Neural crest cell (in vitro differentiated cells): ENCODE measurements at places on chromosomes 5 and 9.

DNA sequence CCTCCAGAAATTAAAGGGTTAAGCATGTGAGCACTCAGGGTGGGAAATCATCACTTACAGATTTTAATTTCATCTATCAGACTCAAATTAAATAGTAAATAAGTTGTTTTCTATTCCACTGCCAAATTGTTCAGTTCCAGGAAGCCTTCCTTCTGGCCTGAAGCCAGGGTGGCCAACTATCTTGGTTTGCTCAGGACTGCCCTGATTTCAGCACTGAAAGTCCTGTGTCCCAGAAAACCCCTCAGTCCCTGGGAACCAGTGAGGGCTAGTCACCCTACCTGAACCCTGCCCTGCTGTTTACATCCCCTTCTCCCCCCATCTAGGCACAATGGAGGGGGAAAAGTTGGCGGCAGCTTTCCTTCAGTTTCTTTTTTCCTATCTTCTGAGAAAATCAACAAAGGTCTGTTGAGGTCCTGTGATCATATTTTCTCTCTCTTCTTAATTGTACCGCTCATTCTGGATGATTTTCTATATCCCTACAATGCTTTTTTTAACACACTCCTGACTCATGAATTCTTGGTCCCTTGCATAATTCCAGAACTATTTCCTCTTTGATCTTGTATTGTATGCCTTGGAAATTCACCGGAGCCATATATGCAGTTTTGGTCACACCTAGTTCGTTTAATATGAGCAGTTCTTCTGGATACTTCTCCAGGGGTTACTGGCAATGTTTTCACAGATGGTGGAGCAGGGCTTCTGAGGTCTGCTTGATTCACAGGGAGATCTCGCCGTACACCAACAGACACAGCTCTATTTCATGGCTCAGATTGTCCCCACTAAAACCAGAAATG is 103.8 kb downstream of the MAP1B start:
- DNase-seq = no peak

GRCh38 chr5:126133424-126133823 is 289.8 kb upstream of the GRAMD2B start:
- DNase-seq = no peak

DNA sequence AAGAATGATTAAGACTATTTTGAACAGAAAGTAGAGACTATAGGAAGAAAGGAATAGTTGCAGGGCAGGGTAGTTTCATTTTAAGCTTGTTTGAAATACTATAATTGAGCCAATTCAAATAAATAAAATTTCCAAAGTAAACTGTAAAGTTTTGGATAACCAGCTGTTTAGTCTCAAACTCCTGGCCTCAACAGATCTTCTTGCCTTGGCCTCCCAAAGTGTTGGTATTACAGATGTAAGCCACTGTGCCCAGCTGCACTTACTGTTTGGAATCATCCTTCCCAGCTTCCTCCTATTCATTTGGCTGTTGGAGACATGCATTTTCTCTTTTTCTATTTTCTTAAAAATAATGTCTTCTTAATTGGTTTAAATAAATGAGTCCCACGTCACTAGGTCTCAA is 231.0 kb downstream of the NNT start:
- DNase-seq = no peak

- no peak for DNase-seq
Observed at GRCh38 chr5:160837749-160838593, 14.0 kb downstream of the ATP10B start.

GRCh38 chr9:117145811-117146490 is 268.9 kb downstream of the ASTN2 start:
- DNase-seq = no peak

GRCh38 chr5:6408627-6409446 is 30.5 kb upstream of the MED10 start:
- DNase-seq = no peak

DNA sequence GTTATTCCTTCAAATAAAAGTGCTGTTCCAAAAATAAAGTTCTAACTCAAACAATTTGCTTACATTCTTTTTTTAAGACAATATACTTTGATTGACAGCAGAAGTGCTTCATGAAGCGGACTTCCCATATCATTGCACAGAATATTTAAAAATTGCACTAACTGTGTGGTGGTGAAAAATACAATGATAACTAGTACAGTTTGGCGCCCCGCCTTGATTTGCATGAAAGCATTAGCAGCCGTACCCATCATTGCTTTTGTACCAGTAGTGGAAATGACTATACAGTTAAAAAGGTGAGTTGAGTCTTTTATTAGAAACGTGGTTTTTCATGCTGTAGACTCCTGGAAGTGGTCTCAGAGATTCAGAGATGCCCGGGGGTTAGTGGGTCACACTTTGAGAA is 69.5 kb upstream of the MAP3K1 start:
- no peak for DNase-seq

- DNase-seq = no peak
Observed at GRCh38 chr5:170522211-170523141, 18.7 kb downstream of the KCNIP1 start.

DNA sequence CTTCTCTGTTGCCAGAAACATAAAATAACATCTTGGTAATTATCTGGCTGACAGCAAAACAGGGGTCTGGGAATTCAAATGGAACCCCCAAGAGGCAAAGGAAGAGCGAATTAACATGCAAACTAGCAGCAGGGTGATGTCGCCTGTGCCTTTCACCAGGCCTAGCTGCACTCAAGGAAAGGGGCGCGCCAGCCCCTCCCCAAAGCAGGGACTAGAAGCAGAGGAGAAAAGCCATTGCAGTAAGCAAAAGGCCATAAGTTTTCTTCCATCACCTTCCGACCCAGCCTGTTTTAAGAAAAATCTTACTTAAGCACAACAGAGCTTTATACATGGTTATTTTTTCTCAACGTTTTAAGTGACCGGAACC is 539 bp downstream of the POC5 start:
- peak; percentile 6 for DNase-seq

DNA sequence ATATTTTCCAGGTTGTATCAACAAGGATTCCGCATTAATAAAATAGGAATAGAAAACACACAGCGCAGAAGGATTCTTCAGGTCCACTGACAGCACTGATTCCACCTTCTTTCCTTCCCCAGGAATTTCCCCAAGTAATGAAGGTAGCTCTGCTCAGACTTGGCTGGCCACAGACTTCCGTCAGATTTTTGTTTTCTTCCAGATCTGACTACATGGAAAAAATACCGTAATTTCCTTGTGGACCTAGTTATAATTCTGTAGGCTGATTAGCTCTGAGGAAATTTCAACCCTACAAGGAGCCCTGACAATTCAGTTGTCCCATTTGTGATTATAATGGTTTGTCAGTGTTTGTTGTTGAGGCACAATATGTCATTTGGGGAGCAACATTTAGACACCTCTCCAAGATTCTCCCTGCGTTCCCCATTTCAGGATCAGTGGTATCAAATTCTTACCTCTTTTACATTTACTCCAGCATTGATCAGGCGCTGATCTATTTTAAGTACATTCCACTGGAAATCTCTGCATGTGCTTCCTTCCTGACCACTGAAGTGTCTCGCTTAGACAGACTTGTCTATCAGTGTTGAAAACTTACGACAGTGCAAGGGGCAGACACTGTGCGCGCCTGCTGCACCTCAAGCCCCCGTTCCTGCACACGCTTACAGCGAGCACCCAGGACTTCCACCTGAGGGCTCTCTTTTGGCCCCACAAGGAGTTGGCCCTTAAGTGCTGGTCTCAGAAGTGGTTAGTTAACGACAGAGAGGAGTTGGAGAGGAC is 94.8 kb downstream of the LHFPL2 start:
- DNase-seq = no peak

- DNase-seq = no peak
Observed at GRCh38 chr5:56095579-56096102, 100.9 kb upstream of the IL6ST start.

- DNase-seq = no peak
Observed at GRCh38 chr5:163604013-163604412, 98.6 kb downstream of the MAT2B start.

DNA sequence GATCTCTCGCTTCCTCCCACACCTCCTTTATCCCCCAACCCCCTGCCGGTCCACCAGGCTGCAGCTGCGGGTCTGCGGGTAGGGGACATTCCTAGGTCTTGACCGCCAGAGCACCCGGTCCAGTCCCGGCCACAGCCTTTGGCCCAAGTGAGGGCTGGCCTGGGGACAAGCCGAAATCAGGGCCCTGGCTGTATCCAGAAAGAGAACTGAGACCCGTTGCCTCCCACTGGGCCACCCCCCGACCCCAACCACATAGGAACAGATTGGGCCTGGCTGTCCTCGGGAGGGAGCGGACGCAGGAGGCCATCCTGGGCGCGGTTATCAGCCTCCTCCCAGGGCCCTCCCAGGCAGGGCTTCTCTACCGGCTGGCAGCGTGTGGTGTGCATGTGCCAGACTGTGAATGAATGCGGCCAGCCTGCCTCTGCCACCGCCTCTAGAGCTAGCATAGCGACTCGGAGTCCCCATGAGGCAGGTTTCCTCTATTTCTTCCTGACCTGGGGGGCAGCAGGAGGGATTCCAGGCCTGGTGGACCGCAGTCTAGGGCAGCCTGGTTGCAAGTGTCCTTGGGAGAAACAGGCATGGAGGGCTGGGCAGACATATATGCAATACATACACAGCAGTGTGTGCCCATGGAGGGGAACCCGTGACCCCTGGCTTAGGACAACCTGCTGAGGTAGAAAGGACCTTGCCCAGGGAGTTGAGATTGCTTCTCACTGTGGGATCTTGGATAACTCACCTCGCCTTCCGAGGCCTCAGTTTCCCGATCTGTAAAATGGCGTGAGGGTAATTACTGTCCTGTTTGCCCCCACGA is 1.2 kb downstream of the N4BP3 start:
- no peak for DNase-seq

- no peak for DNase-seq
Observed at GRCh38 chr5:110903966-110904365, 165.2 kb downstream of the SLC25A46 start.

- no peak for DNase-seq
Observed at GRCh38 chr9:93891050-93891449, 64.1 kb downstream of the BARX1 start.

DNA sequence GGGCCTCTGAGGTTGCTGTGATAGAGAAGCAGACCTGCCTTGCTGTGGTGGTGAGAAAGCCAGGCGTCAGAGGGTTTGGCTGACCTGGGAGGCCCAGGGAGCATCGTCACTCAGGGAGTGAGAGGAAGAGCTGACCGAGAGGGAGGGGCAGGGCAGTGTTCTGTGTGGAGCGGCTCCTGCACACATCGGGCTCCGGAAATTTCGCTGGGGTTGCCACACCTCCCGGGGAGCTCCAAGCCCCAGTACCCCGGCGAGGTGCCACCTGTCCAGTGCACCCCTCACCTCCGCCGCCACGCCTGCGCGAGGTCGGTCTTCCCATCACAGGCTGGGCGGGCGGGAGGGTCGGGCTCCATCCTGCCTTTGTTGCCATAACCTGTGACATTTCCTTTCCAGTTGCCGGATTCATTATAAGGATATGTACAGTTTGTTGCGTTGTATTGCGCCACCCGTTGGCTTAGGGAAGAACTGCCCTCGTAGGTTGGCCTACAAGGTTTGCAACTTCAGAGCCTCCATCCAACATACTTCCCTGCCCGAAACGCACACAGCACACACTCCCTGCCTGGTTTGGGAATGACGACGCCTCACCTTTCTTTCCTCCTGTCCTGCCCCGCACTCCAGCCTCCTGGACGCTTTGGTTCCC is 223.2 kb downstream of the CACNA1B start:
- DNase-seq = no peak

DNA sequence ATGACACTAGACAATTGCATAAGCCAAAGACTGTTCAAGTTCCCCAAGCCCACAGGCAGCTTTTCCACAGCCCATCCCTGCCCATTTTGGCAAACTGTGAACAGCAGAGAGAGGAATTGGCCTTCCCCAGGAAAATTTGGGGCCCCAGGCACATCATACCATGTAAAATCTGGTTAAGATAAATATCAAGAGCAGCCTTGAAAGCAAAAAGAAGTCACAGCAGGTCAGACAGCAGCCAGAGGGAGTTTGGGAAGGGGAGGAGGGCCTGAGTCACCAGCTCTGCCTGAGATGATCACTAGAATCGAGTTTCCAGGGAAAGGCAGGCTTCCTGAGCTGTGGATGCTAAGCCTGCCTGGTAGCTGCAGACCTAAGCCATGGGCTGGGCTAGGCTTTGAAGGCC is 179.2 kb downstream of the RFK start:
- no peak for DNase-seq

- no peak for DNase-seq
Observed at GRCh38 chr5:2569774-2570542, 181.5 kb downstream of the IRX2 start.

GRCh38 chr5:7494481-7495130 is 98.7 kb downstream of the ADCY2 start:
- no peak for DNase-seq

- DNase-seq = no peak
Observed at GRCh38 chr5:145531038-145531734, 304.0 kb downstream of the PRELID2 start.

DNA sequence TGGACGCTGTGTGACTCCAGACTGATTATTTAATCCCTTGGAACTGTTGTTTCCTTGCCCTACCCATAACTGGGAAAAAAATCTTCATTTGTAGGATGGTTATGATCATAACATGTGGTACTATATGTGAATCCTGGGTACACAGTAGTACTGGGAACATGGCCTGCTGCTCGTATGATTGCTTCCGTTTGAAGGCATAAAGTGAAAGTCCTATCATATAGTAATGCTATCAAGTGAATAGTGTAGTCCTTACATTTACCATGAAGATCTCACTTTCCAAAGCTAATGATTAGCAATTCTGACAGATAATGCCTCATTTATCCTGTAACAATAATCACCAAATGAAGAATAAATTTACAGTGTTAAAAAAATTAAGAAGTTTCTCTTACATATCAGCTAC is 53.2 kb downstream of the MEF2C start:
- DNase-seq = no peak

GRCh38 chr5:180717989-180718388 is 21.9 kb downstream of the OR2Y1 start:
- no peak for DNase-seq

- peak; percentile 47 for DNase-seq
Observed at GRCh38 chr5:39376293-39376714, 12.0 kb upstream of the C9 start.

DNA sequence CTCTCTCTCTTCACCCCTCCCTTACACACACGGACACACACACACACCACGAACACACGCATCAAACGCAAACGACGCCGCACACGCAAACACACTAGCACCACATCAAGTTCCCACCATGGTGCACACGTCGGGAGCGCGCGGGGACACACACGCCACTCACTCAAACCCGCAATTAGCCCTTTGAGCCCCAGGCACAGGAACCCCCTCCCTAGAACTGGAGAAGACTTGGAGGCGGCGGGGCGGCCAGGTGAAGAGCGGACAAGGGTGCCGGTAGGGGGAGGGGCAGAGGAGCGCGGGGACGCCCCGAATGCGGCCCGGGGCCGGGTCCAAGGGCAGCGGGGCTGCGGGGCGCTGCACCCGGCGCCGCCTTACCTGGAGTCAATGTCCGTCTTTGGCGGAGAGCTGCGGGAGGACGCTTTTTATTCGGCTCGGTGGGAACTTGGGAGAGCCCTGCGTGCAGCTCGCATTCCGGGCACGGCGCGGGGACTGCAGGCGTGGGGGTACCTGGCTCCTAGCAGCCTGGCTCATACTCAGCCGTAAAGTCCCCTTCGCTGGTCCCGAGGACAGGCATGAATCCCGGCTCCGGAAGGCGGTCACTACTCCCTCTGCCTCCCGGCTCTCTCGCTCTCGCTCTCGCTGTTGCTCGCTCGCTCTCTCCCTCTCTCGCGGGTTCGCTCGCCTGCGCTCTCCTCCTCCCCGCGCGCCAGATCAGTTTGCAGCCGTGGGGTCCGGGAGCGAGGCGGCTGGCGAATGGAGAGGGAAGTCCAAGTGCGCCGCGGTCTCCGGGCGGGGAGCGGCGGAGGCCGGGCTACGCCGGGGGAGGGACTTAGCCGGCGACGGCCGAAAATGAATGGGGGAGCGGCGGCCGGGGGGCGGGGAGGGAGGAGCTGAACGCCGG is at the start of gene BRINP1:
BRINP1 (minus strand) TSS at position 755 of the 901 bp plus-strand sequence. CDS start 56,080 bp downstream, outside the sequence.
- DNase-seq = peak; percentile 61

GRCh38 chr5:77360381-77360780 is 131.7 kb downstream of the WDR41 start:
- DNase-seq = no peak
